ENCODE measurements at places on chromosomes 6 and 20.

GRCh38 chr6:96537726-96538125 is 16.1 kb downstream of the UFL1 start:
- DNase-seq = no peak

DNA sequence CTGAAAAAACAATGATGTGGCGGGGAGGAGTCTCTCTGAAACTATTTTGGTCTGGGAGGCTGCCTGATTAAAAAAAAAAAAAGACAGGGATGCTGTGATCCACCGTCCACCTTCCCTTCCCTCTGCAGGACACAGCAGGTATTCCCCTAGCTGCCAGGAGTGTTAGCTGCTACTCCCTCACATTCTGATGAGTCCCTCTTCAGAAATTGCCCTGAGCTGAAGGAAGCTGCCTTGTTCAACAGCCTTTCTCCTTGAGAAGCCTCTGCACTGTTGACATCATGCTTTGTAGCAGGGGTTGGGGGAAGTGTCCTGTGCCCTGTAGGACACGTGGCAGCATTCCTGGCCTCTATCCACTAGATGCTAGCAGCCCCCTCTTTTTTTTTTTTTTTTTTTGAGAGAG is 71.7 kb upstream of the ZMYND8 start:
- no peak for DNase-seq

DNA sequence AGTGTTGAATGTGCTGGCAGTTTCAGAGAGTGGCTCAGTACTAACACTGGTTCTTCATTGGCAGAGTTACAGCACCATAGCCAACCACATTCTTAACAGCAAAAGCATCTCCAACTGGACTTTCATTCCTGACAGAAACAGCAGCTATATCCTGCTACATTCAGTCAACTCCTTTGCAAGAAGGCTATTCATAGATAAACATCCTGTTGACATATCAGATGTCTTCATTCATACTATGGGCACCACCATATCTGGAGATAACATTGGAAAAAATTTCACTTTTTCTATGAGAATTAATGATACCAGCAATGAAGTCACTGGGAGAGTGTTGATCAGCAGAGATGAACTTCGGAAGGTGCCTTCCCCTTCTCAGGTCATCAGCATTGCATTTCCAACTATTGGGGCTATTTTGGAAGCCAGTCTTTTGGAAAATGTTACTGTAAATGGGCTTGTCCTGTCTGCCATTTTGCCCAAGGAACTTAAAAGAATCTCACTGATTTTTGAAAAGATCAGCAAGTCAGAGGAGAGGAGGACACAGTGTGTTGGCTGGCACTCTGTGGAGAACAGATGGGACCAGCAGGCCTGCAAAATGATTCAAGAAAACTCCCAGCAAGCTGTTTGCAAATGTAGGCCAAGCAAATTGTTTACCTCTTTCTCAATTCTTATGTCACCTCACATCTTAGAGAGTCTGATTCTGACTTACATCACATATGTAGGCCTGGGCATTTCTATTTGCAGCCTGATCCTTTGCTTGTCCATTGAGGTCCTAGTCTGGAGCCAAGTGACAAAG is 17.0 kb upstream of the ADGRF4 start:
- DNase-seq = no peak

GRCh38 chr6:154156135-154156896 is 117.3 kb downstream of the OPRM1 start:
- DNase-seq = peak; percentile 71

DNA sequence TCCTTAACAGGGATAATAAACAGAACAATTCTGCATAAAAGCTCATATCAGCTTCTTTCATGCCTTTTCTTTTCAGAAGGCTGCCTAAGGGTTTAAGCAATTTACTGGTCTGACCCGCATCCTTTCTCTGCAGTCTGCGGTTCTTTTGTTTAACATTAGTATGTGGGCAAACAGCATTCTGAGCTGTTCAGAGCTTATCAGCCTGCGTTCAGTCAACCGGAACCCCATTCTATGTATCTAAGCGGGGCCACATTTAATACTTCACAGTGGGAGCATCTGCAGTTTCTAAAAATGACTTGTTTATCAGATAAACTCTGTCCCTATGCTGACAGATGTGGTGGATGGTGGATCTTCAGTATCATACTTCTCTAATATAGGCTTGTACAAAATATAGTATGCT is 758.9 kb upstream of the MMS22L start:
- no peak for DNase-seq

DNA sequence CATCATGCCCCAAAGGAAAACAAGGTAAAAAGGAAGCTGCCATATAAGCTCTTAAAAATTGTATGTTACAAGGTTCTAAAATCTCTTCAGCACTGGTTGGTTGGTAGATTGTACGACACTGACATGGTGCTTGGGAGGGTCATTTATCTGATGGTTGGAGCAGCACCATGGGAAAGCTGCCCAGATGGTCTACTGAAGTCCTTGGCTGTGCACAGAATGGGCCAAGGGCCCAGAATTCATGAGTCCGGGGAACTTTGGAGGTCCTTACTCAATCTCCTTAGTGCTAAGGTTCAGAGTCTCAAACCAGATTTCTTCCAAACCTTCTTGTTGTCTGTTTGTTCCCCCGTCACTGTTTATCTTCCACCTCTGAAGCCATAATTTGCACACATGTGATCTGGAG is 314.4 kb downstream of the ESR1 start:
- DNase-seq = no peak

- peak; percentile 52 for DNase-seq
Observed at GRCh38 chr6:18263418-18264218, 712 bp downstream of the DEK start.

GRCh38 chr6:111745186-111745585 is 128.1 kb downstream of the FYN start:
- DNase-seq = no peak

GRCh38 chr20:12673352-12673751 is 335.4 kb upstream of the SPTLC3 start:
- DNase-seq = no peak

DNA sequence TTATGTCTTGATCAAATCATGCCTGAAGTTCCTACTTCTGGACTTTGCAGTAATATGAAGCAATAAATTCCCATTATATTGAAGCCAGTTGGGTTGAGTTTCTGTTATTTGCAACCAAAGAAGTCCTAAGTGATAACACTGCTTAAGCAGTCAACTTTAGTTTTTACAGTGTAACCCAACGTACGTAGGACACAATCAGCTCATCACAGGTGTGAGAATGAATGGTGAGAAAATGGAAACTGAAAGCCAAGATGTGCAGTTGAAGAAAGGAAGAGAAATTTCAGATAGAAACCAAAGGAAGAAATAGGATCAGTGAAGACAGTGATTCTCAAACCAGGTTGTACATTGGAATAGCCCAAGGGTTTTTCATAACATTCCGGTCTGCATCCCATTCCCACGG is 211.4 kb upstream of the ZFP64 start:
- no peak for DNase-seq

DNA sequence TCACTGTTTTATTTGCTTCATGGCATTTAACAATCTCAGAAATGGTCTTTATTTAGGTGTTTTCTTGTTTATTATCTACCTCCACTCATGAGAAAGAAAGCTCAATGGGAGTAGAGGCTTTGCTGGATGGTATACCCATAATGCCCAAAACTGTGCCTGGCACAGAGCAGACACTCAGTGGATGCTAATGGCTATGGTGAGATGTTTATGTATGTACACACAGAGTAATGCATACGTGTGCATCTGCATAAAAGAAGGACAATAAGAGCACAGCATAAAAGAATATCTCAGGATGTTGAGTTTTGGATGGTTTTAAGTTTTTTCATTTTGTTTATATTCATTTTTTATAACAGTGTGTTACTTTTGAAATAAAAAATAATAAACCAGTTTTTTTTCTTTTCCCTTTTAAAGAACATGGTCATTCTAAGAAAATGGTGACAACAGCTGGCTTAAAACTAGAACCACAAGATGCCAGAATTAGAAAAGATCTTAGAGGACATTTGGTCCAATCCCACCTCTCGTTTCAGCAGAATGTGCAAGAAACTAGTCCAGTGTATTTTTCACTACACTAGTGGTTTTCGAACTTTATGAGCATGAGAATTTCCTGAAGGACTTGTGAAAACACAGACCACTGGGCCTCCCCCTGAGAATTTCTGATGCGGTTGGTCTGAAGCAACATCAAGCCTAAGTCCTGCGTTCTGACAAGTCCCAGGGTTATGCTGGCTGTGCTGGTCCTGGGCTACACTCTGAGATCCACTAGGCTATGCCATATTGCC is 131.9 kb downstream of the FYN start:
- no peak for DNase-seq

DNA sequence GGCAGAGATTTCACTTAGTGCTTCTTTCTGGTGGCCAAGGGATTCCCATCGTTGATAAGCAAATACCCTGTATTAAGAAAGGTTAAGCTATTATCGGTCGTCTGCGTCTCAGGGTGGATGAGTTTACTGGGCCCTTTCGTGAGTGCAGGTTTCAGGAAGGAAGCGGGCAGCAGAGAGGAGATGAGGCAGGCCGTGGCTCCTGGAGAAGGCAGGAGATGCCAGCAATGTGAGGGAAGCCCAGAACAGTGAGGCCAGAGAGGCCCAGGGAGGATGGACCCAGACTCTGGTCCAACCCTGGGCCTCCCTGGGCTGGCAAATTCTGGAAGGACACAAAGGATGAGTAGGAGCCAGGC is 11.2 kb downstream of the TFEB start:
- no peak for DNase-seq

DNA sequence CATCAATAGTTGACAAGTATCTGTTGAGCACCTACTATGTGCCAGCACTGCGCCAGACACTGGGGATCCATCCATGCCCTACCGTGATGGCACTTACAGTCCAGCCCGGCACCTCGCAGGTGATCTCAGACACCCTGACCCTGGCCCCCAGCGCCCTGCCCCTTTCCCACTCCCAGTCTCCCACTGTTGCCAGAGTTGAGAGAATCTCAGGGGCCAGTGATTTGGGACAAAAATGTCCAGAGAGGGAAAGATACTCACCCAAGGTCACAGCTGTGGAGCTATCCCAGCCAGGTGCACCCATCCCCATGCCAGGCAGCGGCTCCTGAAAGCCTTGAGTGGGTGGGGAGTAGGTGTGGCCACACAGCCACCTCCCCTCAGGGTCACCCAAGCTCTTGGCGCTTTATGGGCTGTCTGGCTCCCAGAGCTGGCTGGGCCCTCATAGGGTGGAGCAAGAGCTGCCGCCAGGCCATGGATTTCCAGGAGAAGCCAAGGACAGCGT is 3.3 kb downstream of the PI16 start:
- DNase-seq = no peak

- no peak for DNase-seq
Observed at GRCh38 chr6:52417675-52418111, 2.4 kb upstream of the EFHC1 start.

DNA sequence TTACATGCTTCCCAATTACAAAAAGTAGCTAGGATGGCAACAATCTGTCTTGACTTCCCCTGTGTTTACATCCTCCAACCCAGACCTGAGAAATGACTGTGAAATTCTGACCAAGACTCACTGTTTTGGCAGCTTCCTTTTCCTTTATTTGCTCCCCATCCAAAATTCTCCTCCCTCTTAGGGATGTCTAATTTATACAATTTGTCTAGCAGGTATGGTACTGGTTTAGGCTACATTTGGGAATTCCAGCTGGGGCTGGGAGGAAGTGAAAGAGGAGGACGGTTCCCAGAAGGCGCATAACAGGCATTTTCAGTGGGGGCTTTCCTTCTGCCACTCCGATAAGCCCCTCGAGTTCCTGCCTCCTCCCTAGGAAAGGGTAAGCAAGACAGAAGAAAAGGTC is 231.5 kb upstream of the BTBD3 start:
- no peak for DNase-seq

- DNase-seq = no peak
Observed at GRCh38 chr6:20789162-20789561, 254.9 kb downstream of the CDKAL1 start.

- no peak for DNase-seq
Observed at GRCh38 chr6:14278446-14278845, 160.9 kb downstream of the CD83 start.

DNA sequence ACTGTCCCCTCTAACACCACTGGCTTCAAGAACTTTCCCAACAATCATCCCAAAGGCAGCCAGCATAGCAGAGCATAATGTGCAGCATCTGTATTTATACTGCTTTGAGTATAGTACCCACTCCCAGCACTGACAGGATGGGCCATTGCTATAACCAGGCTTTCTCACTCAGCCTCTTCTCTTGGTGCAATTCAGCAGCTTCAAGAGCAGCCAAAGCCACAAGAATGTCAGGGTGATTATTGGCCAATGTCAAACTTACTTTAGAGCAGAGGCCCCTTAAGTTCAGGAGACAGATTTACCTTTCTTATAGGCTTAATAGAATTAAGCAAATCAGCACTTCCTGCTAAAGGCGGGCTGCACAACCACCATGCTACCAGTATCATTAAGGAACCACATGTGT is 232.4 kb upstream of the RSPO3 start:
- DNase-seq = no peak

GRCh38 chr6:166174031-166174430 is 6.4 kb upstream of the TBXT start:
- DNase-seq = no peak

GRCh38 chr6:2915150-2915549 is 12.0 kb upstream of the SERPINB9 start:
- DNase-seq = peak; percentile 7

DNA sequence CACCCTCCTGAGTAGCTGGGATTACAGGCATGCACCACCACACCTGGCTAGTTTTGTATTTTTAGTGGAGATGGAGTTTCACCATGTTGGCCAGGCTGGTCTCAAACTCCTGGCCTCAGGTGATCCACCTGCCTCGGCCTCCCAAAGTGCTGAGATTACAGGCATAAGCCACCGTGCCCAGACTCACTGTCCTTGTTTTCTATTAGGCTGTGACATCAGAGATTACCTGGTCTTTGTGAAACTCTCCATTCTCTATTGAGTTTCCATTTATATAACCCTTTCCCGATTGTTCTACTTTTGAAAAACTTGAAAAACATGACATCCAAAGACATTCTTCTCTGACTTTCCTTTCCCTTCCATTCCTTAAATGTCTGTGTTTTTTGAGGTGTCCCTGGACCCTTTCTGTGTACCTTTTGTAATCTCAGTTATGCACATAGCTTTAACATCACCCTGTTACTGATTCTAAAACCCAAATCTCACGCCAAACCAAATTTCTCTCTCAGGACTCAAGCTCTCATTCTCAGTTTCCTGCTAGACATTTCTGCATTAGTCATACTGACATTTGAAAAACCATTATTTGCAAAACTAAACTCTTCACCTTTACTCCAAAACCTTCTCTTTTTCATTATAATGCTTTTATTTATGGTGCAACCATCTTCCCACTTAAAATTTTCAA is 137.0 kb downstream of the KHDC1L start:
- DNase-seq = no peak

GRCh38 chr6:33289784-33290315 is 449 bp downstream of the PFDN6 start:
- DNase-seq = no peak

GRCh38 chr20:61173961-61174725 is 77.9 kb upstream of the CDH4 start:
- DNase-seq = no peak

- peak; percentile 45 for DNase-seq
Observed at GRCh38 chr20:23048283-23049200, 930 bp downstream of the THBD start.

DNA sequence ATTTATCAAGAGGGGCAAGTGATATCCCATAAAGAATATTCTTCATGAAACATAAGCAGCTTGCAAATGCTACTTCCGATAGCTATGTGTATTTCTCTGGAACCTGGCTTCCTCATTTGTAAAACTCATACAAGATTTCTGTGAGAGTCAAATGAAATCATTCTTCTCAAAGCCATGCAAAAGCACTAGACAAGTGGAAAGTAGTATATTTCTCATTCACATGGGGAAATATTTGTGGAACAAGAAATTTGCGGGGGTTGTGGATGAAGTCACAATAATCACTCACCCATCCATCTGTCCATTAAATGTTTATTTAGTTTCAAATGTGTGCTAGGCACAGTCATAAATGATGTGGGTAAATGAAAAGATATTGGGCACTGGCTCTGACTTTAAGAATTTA is 150.5 kb downstream of the IPCEF1 start:
- DNase-seq = no peak
